Foreskin keratinocyte (primary cell): ENCODE measurements at places on chromosomes 3 and 15. TPM values are rescaled to one million over a fixed set of nuclear protein-coding genes. Genes with fewer than 3 reads are reported as not detected.

DNA sequence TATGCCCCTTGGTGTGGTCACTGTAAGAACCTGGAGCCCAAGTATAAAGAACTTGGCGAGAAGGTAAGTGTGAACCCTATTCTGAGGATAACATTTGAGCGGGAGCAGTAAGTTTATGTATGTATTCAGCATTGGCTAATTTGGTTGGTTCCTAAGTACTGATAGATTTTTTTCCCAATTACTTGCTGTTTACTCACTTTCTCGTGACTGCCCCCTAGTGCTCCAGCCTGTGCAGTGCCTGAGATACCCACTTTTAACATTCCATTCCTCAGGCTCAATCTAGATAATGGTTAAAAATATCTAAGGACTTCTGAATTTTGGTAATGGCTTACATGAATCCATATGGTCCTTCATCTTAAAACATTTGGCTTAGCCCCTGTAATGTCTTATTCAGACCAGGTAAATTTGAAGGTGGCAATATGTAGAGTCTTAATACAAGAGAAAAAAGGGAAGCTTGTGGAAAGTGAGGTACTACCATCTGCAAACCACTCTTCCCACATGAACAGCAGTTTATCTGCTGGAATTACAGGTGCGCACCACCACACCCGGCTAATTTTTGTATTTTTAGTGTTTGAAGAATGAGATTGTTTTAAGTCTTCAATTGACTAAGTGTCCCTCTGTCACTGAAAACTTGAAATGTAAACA is 7.1 kb downstream of the ELL3 start:
- no peak for DNase-seq

- no peak for DNase-seq
Measured at GRCh38 chr15:66938114-66938830, 127.1 kb upstream of the SMAD3 start.

GRCh38 chr15:70268698-70269251 is 171.1 kb upstream of the TLE3 start:
- DNase-seq: no peak

AMOTL2 gene
- total RNA-seq: 79.5 and 86.7 TPM in 2 replicates

SLC30A4 gene
- 4.4 and 5.7 TPM in 2 replicates for total RNA-seq

PPARG gene
- 0.63 and 0.71 TPM in 2 replicates for total RNA-seq

NDN gene
- total RNA-seq: 5.7 and 7.5 TPM in 2 replicates

- DNase-seq: no peak
Measured at GRCh38 chr3:188165596-188165995, 11.6 kb downstream of the LPP start.

ZPLD1 gene
- 0.46 and 1.0 TPM in 2 replicates for total RNA-seq

DNA sequence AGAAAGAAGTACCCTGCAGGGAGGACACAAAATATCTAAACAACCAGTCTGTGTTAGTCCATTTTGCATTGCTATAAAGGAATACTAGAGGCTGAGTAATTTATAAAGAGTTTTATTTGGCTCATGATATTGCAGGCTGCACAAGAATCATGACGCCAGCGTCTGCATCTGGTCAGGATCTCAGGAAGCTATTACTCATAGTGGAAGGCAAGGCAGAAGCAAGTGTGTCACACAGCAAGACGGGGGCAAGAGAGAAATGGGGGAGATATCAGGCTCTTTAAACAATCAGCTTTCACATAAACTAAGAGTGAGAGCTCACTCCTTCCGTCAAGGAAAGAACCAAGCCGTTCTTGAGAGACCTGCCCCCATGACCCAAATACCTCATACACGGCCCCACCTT is 614.8 kb downstream of the ZIC1 start:
- no peak for DNase-seq
